Tibial nerve (tissue), 4 donors: ENCODE measurements at places on chromosomes 7 and 10. TPM values are rescaled to one million over a fixed set of nuclear protein-coding genes. Genes with fewer than 3 reads are reported as not detected.

DNA sequence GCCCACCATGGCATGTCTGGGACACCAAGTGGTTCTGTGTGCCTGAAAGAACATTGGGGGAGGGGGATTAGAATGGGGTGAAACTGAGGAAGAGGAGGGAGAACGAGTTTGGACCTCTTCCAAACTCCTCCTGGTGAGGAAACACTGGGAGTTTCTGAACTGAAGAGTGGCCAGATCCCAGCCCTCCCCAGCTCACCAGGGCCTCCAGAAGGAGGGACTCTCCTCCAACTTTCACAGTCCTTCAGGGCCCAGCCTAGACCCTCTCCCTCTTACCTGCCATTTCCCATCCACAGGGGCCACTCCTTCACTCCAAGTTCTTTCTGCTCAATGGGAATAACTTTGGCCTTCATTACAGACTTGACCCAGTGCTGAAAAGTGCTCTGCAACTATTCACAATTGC is 132.0 kb upstream of the FOXK1 start:
- DNase-seq, result no peak
- H3K4me3 ChIP-seq, result no peak overlapping the region
- H3K27ac ChIP-seq, result no peak overlapping the region

DNA sequence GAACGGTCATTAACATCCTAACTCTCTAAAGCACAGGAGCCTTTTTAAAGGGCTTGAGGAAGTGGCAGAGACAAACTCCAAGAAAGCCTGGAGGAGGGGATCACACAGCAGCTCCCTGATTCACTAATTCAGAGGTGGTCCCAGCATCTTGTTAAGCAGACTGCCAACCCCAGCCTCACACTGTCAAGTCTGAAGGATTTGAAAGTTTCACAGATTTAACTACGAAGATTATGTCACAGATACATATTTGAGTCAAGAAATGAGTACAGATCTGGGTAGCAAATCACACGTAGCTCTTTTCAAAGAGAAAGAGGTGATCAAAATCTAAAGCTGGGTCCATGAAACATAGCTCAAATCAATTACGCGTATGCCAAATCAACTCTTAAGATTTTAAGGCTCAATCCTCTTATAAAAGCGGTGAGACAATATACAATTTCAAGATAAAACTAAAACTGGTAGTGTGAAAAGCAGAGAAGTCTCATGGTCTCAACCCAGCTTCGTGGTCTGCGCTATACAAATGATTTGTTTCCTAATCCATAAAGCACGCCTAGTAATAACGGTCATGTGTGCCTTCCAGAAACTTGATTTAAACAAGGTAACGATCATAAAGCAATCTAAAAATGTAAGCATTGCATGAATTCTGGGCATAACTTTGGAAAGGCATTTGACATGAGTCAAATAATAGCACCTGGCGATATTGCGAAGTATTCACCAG is 229.9 kb upstream of the MKLN1 start:
- no peaks in the 10 kb centered on the region for H3K4me1 ChIP-seq
- H3K27ac ChIP-seq, result no peak overlapping the region
- H3K27me3 ChIP-seq, result no peaks in the 10 kb centered on the region
- no peaks in the 10 kb centered on the region for H3K36me3 ChIP-seq

DNA sequence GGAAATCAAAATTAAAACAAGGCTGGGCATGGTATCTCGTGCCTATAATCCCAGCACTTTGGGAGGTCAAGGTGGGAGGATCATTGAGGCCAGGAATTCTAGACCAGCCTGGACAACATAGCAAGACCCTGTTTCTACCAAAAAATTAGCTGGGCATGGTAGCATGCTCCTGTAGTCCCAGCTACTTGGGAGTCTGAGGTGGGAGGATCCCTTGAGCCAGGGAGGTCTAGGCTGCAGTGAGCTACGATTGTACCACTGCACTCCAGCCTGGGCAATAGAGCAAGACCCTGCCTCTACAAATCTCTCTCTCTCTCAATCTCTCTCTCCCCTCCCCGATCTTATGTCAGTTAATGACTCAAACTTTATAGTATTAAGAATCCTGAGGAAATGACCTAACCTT is 3.8 kb downstream of the KPNA7 start:
- no peaks in the 10 kb centered on the region for H3K27me3 ChIP-seq
- H3K4me1 ChIP-seq, result no peaks in the 10 kb centered on the region
- H3K36me3 ChIP-seq, result no peaks in the 10 kb centered on the region
- H3K27ac ChIP-seq, result no peak overlapping the region
- H3K4me3 ChIP-seq, result no peak overlapping the region

GRCh38 chr10:69125554-69125953 is 1.6 kb downstream of the VPS26A start:
- H3K4me3 ChIP-seq, result peak overlapping the region; percentile 100
- H3K27ac ChIP-seq, result no peak overlapping the region
- peaks cover 50% of the 10 kb centered on the region for H3K4me1 ChIP-seq
- H3K36me3 ChIP-seq, result no peaks in the 10 kb centered on the region

DNA sequence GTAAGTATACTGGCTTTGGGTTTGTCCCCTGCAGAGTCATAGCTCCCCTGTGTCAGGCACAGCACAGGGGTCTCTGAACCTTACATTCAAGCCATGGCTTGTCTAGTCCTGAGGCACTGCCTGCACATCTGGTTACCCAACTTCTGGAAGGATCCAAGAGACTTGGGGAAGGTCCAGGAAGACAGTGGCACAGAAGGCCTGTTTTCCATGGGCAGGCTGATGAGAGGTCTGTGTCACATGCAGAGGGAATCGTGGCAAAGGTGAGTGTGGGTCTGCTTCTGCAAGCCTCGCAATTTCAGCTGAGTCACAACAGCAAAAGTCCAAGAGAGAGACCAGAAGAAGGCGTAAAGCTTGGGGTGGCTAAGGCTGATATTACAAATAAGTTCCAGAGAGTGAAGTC is 28.4 kb upstream of the BMPR1A start:
- H3K4me1 ChIP-seq, result no peaks in the 10 kb centered on the region
- H3K4me3 ChIP-seq, result no peak overlapping the region
- no peaks in the 10 kb centered on the region for H3K27me3 ChIP-seq
- H3K36me3 ChIP-seq, result no peaks in the 10 kb centered on the region
- H3K27ac ChIP-seq, result no peak overlapping the region

Gene CYP2E1
- total RNA-seq, result 0.30 TPM

Gene ITGA8
- 3.1 TPM for total RNA-seq

Gene SFRP4
- 42.6 TPM for total RNA-seq
